Stimulated activated CD8-positive, alpha-beta memory T cell treated with anti-CD3 and anti-CD28 coated beads, Interleukin-4, amount 100 ng/mL, for 4 hours (primary cell): ENCODE measurements at places on chromosomes 6 and 20.

DNA sequence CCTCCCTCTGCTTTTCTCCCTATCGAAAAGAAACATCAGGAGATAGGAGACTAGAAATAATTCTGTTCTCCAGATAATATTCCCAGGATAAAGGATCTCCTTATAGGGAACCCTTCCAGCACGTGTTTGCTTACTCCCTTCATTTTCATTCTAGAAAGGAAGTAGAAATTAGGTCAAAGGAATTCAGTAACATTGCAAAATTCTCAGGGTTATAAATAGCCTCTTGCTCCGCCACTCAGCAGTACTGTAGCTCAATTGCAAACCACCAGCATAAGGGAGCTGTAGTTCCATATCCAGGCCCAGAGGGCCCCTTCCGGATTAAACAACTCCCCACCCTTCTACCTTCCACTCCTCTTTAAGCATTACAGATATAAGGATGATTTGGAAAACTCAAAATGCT is 6.2 kb downstream of the ELMO2 start:
- DNase-seq: no peak

DNA sequence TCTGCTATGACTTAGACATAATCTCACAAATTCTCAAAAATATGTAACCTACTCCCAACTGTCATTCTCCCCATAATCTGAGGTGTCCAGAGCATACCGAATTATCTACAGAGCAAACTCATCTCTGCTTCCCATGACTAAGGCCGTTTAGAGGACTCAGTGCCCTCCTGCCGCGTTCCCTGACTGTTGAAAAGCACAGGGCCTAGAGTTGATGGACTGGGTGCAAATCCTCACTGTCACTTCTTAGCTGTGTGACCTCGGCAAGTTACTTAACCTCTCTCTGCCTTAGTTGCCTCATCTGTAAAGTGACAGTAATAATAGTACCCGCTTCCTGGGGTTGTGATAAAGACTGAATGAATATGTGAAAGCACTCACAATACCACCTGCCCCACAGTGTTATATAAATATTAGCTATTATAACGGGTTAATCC is 4.7 kb upstream of the TUBB2A start:
- DNase-seq: no peak

- DNase-seq: no peak
These were observed 24.7 kb downstream of the TTLL9 start for GRCh38 chr20:31894980-31895675.

DNA sequence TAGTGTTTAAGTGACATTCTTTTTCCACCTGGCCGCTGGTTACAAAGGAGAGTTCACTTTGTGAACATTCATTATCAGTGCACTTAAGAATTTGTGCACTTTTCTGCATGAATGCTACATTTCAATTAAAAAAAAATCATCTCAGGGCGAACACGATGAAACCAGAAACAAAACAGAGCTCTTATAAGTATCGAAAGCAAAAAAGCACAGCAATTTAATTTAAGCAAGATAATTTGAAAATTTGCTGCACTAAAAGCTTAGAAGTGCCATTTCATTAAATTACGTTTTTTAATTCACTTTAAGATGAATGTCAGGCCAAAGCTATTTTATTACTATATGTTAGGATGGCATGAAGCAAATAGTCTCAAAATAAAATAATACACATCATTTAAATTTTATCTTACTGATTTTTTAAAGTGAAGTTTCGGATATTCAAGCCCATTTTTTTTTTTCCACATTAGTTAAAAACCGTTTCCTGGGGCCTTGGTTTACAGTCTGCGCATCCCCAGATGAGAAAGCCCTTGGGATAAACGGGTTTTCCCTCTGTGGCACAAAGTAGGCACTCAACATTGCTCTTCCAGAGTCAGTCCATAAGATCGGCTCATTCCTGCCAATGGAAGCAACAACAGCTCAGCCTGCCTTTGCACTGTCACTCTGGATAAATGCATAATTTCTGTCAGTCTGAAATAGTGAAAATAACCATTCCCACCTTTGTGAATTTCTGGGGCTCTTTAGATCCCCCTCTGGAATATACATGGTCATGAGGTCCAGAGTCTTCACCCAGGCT is 80.1 kb downstream of the FYN start:
- DNase-seq: no peak

DNA sequence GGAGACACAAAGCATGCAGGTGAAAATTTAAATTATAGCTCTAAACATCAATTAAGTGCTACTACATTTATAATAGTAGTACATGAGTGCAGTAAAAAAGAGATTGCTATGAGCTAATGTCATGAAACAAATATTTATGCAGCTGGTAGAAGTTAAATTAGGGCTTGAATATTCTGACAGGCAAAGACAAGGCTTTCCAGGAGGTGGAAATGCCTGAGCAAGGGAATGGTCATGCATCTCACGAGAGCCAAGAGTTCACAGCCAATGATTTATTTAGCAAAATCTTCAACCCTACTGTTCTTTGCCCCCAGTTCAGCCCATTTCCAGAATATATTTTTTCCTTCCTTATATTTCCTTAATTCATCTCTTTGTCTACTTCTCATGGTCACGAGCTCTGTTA is 128.9 kb downstream of the HIVEP2 start:
- no peak for DNase-seq

- DNase-seq: no peak
These were observed 6.0 kb upstream of the BPIFA1 start for GRCh38 chr20:33229843-33230242.
